ENCODE measurements at places on chromosomes 6 and 20.
A peak's percentile ranks its signal among the peaks of the same experiment; 100 is the strongest.

DNA sequence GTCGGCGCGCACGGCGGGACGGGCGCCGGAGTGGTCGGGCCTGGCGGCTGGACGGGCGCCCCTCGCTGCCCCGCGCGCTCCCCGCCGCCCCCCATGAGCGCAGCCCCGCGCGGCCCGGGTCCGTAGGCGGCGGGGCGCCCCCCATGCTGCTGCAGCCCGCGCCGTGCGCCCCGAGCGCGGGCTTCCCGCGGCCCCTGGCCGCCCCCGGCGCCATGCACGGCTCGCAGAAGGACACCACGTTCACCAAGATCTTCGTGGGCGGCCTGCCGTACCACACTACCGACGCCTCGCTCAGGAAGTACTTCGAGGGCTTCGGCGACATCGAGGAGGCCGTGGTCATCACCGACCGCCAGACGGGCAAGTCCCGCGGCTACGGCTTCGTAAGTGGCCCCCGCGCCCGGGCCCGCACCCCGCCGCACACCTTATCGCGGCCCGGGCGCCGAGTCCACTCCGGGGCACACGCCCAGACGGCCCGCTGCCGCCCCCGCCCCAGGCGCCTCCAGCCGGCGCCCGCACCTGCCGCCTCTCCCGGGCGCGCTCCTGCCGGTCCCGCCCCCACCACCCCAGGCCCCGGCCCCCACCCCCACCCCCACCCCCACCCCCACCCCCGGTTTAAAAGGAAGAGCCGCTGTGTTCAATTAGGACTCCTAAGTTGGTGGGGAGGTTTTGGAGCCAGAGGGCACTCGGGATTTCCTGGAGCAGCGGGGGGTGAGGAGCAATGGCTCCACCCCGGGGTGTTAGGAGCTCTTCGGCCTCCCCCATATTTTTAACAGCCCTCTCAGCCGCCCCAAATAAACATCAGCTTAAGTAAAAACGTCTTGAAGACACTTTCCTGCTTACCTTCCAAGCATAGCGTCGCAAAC, 474 bp downstream of the RBM38 start:
- DNase-seq: no peak

DNA sequence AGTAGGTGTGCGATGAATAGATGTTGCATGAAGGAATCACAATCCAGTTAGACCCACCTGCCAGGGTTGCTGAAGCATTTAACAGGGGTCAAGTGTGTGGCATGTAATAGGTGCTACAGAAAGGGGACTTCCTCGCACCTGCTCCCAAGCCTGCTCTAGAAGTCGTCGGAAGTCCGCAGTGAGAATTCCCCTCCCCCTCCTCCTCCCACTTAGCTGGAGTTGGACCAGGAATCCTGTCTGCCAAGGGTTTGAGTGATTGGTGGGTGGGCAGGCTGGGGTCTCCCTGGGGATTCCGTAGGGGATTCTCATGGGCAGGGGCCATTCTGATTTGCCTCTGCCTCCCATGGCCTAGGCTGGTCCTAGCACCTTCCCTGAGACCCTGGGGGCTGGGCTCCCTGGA, 10.3 kb downstream of the SCRT2 start:
- no peak for DNase-seq

DNA sequence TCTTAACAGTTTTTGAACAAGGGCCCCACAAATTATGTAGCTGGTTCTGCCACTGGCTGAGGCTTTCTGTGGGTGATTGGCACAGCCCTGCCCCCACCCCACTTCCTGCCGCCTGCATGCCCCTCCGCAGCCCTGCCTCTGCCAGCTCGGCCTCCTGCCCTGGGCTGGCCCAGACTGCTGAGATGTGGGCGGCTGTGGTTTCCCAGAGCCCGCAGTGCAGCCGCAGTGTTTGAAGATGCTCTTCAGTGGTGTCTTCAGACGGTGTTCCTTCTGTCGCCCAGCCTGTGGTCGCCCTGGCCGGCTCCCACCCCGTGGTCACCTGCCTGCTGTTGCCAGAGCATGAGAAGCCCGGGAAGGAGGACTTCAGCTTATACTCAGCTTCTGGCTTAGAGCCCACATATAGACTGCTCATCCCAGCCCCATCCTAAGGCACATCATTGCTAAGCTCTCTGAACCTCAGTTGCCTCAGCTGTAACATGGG, 154.3 kb downstream of the VEGFA start:
- peak; percentile 11 for DNase-seq

DNA sequence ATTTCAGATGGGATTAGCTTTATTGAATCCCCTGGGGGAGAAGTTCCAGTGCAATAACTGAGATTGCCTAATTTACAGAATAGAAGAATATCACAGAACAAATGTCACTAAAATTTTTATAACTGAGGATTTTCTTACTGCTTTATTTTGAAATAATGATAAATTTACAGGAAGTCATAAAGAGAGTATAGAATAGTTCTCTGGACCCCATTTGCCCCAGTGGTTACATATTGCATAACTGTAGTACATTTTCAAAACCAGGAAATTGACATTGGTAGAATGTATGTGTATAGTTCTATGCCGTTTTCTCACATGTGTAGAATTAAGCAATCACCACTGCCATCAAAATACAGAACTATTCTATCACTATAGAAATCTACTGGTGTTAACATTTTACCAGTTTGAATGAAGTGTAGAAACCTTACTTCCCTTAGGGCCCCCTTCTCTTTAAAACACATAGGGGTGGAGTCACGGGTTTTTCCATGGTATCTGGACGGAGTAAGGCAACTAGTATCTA, 18.3 kb downstream of the KIF6 start:
- no peak for DNase-seq

DNA sequence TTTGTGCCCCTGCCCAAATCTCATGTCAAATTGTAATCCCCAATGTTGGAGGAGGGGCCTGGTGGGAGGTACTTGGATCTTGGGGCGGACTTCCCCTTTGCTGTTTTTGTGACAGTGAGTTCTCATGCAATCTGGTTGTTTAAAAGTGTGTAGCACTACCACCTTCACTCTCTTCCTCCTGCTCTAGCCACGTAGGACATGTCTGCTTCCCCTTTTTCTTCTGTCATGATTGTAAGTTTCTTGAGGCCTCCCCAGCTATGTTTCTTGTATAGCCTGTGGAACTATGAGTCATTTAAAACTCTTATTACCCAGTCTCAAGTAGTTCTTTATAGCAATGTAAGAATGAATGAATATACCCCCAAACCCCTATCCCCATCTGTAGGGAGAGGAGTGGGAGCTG, 1013.7 kb upstream of the MAP3K7 start:
- no peak for DNase-seq

GRCh38 chr20:50455656-50456451, 54.3 kb upstream of the PTPN1 start:
- no peak for DNase-seq
